ENCODE measurements at places on chromosomes 1 and 21. TPM values are rescaled to one million over a fixed set of nuclear protein-coding genes. Genes with fewer than 3 reads are reported as not detected.

Gene TMEM269
- polyA plus RNA-seq = not detected

Gene GJA9
- polyA plus RNA-seq = not detected

Gene MIXL1
- polyA plus RNA-seq = not detected

Gene CTTNBP2NL
- 3.0 TPM for polyA plus RNA-seq

Gene AZIN2
- polyA plus RNA-seq = 0.03 TPM

Gene AQP10
- polyA plus RNA-seq = 0.09 TPM

Gene B3GALT2
- not detected for polyA plus RNA-seq

Gene NBPF12
- 18.9 TPM for polyA plus RNA-seq

Gene IL24
- 0.16 TPM for polyA plus RNA-seq

Gene OR2T35
- polyA plus RNA-seq = not detected

Gene TSNAX
- polyA plus RNA-seq = 82.0 TPM

Gene CFHR3
- not detected for polyA plus RNA-seq

Gene SPRR1A
- not detected for polyA plus RNA-seq

Gene FAM131C
- not detected for polyA plus RNA-seq

Gene TAS1R1
- not detected for polyA plus RNA-seq

Gene RAP1GAP
- not detected for polyA plus RNA-seq

Gene NR0B2
- not detected for polyA plus RNA-seq

Gene RAB25
- 0.23 TPM for polyA plus RNA-seq

GRCh38 chr1:162728573-162728972 is 61.9 kb upstream of the HSD17B7 start:
- no peak overlapping the region for H3K27ac ChIP-seq
- no peaks in the 10 kb centered on the region for H3K4me1 ChIP-seq
- no peaks in the 10 kb centered on the region for H3K27me3 ChIP-seq
- no peak for DNase-seq
- H3K36me3 ChIP-seq = no peaks in the 10 kb centered on the region
- H3K4me3 ChIP-seq = no peak overlapping the region

DNA sequence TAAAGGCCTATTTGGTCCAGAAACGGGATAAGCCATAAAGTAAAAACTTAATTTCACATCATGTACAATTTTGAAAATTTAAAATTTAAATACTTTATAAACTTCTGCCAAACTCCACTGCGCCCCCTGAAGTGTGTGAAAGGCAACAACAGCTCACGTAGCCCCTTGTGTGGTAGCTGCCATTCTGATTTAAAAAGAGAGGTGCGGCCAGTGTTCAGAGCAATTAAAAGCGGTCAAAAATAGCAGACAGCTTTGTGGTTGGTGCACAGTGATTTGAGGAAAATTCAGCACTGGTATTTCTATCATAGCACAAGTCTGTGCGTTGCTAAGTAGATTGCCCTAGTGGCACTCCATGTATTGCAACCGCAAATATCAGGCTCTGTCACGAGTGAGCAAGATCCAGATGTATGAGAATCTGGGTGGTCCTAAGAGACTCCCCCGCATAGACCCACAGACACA is 122.5 kb downstream of the ATG4C start:
- H3K27me3 ChIP-seq = no peaks in the 10 kb centered on the region
- H3K4me3 ChIP-seq = no peak overlapping the region
- H3K36me3 ChIP-seq = no peaks in the 10 kb centered on the region
- H3K27ac ChIP-seq = no peak overlapping the region

DNA sequence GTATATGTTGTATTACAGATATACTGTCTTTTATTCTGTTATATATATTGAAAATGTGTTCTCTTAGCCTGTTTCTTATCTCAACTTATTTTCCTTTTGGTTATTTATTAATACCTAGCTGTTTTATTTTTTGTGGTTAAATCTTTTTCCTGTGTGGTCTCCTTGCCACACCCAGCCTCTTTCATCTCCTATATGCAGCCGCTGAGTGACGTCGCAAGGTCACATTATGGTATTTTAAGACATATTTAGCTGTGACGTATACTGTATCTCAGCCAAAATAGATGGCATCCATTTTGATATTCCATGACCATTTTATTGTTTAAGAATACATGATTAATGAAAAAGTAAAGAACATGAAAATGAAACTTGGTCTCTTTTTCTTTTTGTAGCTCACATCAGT is 29.1 kb downstream of the CENPF start:
- no peak for DNase-seq
- H3K27me3 ChIP-seq = no peaks in the 10 kb centered on the region
- H3K4me1 ChIP-seq = no peaks in the 10 kb centered on the region
- peaks cover 72% of the 10 kb centered on the region for H3K36me3 ChIP-seq
- no peak overlapping the region for H3K27ac ChIP-seq

GRCh38 chr1:204323887-204324286 is 35.8 kb downstream of the PLEKHA6 start:
- H3K4me1 ChIP-seq = no peaks in the 10 kb centered on the region
- H3K4me3 ChIP-seq = no peak overlapping the region
- DNase-seq = no peak
- H3K27me3 ChIP-seq = no peaks in the 10 kb centered on the region

DNA sequence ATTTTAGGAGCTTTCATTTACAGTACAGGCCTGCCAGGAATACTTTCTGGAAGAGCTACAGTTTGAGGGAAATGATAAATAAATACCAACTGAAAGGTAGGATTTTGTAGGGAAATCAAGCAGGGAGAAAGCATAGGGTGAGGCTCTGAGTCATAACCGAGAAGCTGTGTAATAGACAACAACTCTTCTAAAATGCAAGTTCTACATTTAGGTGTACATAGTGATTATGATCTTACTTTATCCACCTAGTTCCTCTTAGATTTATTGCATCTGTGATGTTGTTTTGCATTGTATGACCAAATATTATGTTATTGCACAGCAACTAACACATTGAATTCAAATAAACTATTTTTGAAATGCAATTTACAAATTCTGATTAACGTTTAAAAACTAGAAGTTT is 819.3 kb downstream of the PLA2G4A start:
- H3K27me3 ChIP-seq = no peaks in the 10 kb centered on the region
- no peak overlapping the region for H3K4me3 ChIP-seq
- DNase-seq = no peak
- no peaks in the 10 kb centered on the region for H3K36me3 ChIP-seq

DNA sequence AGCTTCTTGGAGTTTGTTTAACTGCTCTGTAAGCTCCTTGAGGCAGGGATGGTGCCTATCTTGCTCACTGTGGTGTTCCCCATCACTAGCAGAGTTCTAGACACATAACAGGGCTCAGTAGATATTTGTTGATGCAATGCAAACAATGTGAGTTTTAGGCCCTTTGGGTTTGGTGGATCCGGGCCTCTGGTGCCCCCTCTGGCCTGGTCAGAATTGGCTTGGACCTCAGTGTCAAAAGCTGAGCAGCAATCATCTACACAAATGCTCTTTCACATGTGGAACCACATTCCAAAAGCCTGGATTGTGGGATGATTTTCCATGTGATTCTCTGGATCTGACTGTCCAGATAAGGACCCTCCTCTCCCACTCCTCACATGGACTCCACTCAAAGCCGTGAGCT is 53.4 kb upstream of the BCAR3 start:
- no peaks in the 10 kb centered on the region for H3K27me3 ChIP-seq
- no peak overlapping the region for H3K27ac ChIP-seq
- H3K4me3 ChIP-seq = no peak overlapping the region
- no peaks in the 10 kb centered on the region for H3K36me3 ChIP-seq
- H3K4me1 ChIP-seq = no peaks in the 10 kb centered on the region

DNA sequence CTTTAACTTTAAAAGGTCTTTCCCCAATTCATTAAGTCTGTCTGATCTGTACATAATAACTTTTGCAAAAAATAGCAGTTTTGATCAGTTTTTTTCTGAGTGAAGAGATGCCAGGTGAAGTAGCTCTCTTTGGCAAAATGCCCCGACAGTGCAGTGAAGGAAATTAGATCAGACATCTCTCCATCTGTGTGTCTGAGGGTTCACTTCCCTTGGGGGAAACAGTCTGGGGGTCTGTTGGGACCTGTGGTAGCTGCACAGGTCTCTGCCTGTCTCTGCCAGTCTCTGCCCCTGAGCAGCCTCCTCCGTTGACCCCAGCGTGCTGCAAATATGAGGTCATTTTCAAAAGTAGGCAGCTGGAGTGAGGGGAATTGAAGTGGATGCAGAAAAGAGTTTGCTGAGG is 54.5 kb downstream of the TBCE start:
- no peak for DNase-seq
- H3K4me1 ChIP-seq = no peaks in the 10 kb centered on the region
- no peak overlapping the region for H3K4me3 ChIP-seq
- H3K36me3 ChIP-seq = peaks cover 16% of the 10 kb centered on the region
- H3K27me3 ChIP-seq = no peaks in the 10 kb centered on the region

DNA sequence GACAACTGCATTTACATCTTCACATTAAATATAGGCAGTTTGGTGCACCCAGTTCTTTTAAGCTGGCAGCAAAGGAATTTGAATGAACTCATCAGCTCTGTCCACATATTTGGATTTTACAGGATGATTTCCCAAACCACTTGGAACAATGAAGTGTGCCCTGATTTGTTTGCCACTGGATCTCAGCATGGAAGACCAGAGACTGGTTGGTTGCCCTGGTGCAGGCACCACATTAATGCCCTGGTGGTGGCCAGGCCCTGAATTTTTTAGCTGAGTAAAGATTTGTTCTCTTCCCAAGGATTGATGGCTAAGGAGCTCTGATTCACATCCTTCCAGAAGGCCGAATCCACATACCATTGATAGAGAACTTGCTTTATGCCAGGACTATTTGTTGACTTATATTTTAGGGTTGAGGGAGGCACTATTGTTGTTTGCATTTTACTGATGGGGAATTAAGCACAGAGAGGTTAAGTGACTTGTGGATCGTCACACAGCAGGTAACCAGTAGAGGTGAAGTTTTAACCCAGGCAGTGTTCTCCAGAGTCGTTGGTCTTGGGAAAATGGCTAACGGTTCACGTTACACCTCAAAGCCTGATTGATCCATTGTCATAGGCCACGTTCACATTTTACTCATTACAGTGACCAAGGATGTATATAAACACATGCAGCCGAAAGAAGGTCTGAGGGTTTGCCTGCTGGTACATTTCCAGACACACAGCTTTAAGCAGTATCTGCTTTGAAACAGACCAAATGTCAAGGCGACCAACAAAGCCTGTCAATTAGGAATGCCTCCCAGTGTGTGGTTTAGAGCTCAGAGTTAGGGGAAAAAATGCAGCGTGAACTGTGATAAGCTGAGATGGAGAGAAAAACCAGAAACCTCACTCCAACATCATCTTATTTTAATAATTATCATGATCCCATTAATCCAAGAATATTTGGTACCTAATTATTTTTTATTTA is 50.7 kb downstream of the KAZN start:
- no peaks in the 10 kb centered on the region for H3K27me3 ChIP-seq
- H3K27ac ChIP-seq = no peak overlapping the region
- H3K4me1 ChIP-seq = no peaks in the 10 kb centered on the region
- no peak for DNase-seq

- H3K4me1 ChIP-seq = no peaks in the 10 kb centered on the region
- no peaks in the 10 kb centered on the region for H3K36me3 ChIP-seq
- no peak overlapping the region for H3K4me3 ChIP-seq
- no peaks in the 10 kb centered on the region for H3K27me3 ChIP-seq
Measured at GRCh38 chr1:219223496-219223895, 49.8 kb downstream of the LYPLAL1 start.

DNA sequence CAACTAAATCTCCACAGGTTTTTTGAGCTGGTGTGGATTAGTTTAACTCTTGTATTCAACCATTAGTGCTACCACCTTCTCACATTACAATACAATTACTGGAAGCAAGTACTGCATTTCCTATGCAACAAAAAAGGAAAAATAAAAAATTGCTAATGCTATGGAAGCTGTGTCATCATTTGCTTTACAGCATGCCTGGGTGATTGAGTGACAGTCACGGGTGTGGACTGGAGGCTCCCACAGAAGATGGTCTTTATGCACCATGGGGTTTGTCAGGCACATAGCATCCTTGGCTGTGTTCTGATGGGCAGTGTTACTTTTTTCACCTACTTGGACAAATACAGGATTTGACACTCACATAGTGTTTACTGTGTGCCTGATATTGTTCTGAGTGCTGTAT is 262.3 kb downstream of the TM2D1 start:
- DNase-seq = no peak
- peaks cover 6% of the 10 kb centered on the region for H3K4me1 ChIP-seq
- H3K27ac ChIP-seq = no peak overlapping the region
- H3K4me3 ChIP-seq = no peak overlapping the region
- H3K36me3 ChIP-seq = no peaks in the 10 kb centered on the region

- no peaks in the 10 kb centered on the region for H3K36me3 ChIP-seq
- H3K27ac ChIP-seq = no peak overlapping the region
- no peaks in the 10 kb centered on the region for H3K27me3 ChIP-seq
- H3K4me3 ChIP-seq = no peak overlapping the region
- no peak for DNase-seq
- no peaks in the 10 kb centered on the region for H3K4me1 ChIP-seq
Measured at GRCh38 chr21:45250914-45251634, 36.6 kb downstream of the POFUT2 start.

- no peaks in the 10 kb centered on the region for H3K4me1 ChIP-seq
- H3K27me3 ChIP-seq = no peaks in the 10 kb centered on the region
- DNase-seq = no peak
Measured at GRCh38 chr1:67646145-67647035, 38.6 kb upstream of the GADD45A start.

DNA sequence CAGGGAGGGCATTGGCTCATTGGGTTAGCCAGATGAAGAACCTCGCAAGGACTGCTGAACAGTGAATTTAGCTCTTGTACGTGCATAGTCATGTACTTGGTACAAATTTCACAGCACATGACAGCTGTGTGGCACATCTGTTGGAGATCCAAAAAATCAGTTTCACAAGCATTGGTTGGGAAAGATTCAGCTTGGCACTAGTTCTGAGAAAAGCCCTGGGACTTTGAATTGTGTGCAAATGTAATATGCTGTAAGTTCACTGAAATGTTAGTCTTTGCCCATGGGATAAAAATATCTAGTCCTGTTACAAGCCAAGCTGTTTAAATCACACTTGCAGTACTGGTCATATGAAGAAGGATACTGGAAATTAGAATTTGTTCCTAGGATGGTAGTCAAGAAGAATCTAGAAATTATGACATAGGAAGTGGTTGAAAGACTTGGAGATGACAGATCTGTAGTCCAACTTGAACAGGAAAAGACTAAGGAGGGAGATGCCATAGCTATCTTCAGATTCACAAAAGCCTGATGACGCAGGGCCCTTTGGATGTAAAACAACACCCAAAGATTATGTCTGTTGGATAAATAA is 19.2 kb downstream of the LAMC2 start:
- DNase-seq = no peak
- H3K27me3 ChIP-seq = no peaks in the 10 kb centered on the region
- H3K27ac ChIP-seq = no peak overlapping the region

Measured in CD14-positive monocyte (primary cell).